T-cell (primary cell): ENCODE measurements at places on chromosomes 12 and 14.

DNA sequence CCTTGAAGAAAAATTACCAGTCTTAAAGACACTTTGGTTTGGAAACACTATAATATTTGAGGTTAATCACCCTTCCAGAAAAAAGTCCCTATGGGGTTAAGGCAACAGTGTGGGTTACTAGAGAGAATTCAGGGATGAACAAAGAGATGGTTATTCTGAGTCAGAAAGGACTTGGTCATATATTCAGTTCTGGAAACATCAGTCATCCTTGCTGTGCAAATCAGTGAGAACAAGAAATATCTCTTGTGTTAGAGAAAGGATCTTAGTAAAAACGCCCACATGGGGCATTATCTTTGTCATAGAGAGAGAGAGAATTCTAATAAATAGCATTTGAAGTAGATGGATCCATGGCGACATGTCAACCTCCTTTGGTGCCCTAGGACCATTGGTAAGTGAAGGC lies 59.4 kb upstream of the E2F7 start:
- DNase-seq = no peak

- no peak for DNase-seq
Measured at GRCh38 chr12:125110641-125111360, 45.6 kb downstream of the AACS start.

GRCh38 chr12:88889326-88890110 lies 309.2 kb upstream of the KITLG start:
- no peak for DNase-seq

GRCh38 chr14:54815016-54815415 lies 87.6 kb downstream of the GCH1 start:
- DNase-seq = no peak

GRCh38 chr14:100239211-100239839 lies 381 bp downstream of the YY1 start:
- no peak for DNase-seq

DNA sequence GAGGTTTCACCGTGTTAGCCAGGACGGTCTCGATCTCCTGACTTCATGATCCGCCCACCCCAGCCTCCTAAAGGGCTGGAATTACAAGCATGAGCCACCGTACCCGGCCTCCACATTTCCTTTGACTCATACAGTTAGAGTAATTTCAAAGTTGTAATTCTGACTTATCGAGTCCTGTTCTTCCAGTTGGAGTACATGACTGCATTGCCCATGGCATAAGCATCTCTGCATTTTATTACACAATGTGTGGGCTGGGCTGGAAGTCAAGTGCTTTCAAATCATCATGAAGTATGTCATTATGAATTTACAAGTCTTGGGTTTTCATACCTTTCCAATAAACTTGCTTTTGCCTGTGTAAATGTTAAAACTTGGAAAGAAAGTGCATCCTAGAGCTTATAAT lies 1295.7 kb upstream of the FLRT2 start:
- DNase-seq = no peak

- DNase-seq = no peak
Measured at GRCh38 chr14:63470962-63471793, 72.0 kb downstream of the PPP2R5E start.

DNA sequence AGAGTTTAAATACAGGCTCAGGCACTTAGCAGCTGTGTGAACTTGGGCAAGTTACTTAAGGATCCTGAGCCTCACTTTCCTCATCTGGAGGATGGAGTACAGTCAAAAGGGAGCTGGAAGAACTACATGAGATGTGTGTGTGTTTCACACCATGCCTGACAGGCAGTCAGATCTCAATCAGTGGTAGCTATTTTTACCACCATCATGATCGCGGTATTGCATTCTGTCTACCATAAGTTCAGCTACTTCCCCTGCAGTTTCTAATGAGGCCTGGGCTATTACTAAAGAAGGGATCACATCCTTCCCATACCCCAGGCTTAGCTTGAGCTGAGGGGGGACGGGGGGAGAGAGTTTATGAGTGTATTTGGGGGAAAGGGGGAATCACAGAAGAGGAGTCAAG lies 7.0 kb downstream of the AQP6 start:
- DNase-seq = no peak

GRCh38 chr12:4828176-4828575 lies 81.5 kb upstream of the KCNA1 start:
- no peak for DNase-seq

GRCh38 chr14:68679746-68680467 lies 113.0 kb downstream of the ZFP36L1 start:
- DNase-seq = no peak

DNA sequence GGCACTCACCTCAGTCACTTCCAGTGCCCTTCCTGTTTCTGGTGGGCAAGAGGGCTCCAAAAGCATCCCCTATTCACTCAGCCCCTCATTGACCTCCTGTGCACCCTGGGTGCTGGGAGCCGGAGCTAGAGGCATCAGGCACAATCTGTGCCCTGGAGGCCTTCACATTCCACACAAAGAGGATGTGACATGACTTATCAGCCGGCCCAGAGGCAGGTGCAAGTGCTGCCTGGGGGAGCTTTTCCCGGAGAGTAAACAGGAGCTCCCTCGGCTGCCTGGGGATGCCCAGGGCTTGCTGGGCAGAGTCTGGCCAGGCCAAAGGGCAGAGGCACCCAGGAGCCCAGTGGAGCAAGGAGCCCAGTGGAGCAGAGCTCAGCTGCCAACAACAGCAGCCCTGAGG lies 64.5 kb downstream of the BCL11B start:
- DNase-seq = no peak

GRCh38 chr12:104596134-104596799 lies 139.5 kb downstream of the CHST11 start:
- DNase-seq = no peak

DNA sequence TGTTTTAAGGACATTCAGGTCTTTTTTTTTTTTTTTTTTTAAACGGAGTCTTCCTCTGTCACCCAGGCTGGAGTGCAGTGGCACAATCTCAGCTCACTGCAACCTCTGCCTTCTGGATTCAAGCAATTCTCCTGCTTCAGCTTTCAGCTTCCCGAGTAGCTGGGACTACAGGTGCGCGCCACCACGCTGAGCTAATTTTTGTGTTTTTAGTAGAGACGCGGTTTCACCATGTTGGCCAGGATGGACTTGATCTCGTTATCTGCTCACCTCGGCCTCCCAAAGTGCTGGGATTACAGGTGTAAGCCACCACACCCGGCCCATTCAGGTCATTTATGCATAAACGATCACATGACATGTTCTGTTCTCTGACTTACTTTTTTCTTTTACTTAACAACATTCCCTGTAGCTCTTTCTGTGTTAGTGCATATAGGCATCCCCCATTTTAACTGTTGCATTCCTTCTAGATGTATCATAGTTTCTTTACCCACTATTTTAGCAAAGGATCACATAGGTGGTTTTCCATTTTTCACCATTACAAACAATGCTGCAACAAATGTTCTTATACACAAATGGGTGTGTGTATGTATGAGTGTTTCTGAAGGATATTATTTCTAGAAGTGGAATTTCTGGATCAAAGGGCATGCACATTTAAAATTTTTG lies 74.2 kb downstream of the ARF6 start:
- no peak for DNase-seq

- no peak for DNase-seq
Measured at GRCh38 chr14:65062096-65063075, 39.9 kb downstream of the MAX start.

- no peak for DNase-seq
Measured at GRCh38 chr14:96780500-96780899, 16.7 kb upstream of the VRK1 start.

- DNase-seq = no peak
Measured at GRCh38 chr14:41586237-41586636, 20.4 kb upstream of the LRFN5 start.

DNA sequence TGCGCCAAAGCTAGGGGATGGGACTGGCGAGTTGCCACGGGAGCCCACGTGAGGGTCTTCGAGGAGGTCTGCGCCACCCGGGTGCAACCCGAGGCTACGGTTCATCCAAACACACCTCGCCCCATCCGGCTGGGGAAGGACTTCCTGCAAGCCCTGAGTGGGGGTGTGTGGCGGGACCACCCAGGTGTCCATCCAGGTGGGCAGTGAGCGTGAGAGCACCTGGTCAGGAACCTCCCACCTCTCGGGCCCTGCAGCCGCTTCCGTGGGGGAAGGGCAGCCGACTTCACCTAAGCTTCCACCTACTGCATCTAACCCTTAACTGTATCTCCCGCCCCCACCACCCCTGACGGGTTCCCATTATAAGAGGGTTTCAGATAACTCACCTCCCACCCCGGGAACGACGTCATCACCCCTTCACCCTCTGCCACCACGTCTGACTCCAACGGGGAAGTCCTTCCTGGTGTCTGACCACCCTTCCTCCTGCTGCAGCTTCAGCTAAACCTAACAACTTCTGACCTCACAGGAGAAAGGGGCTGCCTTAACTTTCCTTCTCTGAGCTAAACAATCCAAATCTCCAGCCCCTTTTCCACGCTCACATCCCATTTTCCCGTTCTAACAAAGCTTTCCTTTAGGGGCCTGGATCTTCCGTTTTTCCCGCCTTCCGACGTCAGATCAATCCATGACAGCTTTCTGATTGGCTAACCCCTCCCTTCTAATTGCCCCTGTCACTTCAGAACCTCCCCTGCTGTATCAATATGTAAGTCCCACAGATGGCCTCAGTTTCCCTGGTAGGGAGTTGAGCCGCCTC lies 27.4 kb upstream of the SMUG1 start:
- DNase-seq = no peak

DNA sequence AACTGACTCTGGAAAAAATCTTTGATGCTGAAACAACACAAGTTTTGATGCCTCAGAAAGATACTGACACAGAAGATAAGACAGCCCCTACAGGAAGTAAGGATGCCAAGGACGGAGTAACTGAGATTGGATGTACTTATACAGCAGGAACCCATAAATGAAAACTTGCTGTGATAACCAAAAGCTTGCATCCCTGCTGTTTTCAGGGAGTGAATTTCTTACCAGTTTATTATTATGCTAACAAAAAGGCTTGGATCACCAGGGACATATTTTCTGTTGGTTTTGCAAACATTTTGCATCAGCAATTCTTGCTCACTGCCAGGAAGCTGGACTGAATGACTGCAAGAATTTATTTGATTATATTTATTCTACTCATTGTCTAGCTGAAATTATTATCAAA lies 197.7 kb downstream of the NAV3 start:
- no peak for DNase-seq

DNA sequence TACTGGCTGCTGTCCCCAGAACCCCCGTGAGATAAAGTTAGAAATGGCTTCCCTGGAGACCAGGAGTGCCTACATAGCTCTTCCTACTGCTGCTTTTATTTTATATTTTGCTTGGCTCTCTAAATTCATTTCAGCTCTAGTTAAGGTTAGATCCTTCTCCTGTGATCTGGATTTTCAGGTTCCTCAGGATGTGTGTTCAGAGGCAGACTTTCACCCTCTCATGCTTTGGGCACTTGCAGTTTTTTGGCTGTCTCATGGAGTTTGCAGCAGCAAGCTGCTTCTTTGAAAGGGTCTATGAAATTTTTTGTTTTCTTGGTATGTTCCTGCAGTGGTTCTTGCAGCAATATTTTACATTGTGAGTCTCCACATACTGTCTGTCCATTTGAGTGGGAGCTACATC lies 93.3 kb downstream of the ATP23 start:
- DNase-seq = no peak

DNA sequence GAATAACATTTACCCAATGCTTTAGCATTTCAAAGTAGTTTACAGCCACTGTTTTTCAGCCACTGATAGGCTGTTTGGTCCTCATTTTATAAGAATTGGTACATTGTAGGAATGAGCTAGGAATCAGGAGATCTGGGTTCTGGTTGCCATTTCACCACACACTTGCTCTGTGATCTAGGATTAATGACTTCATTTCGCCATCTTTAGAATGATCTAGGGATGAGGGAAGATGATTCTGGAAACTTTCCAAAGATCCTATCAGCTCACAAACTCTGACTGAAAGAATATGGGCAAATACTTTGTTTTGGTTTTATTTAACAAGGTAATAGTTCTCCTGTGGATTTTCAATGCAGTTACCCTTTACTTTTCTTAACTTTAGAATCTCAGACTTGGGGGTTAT lies 155.0 kb downstream of the GCH1 start:
- DNase-seq = no peak

DNA sequence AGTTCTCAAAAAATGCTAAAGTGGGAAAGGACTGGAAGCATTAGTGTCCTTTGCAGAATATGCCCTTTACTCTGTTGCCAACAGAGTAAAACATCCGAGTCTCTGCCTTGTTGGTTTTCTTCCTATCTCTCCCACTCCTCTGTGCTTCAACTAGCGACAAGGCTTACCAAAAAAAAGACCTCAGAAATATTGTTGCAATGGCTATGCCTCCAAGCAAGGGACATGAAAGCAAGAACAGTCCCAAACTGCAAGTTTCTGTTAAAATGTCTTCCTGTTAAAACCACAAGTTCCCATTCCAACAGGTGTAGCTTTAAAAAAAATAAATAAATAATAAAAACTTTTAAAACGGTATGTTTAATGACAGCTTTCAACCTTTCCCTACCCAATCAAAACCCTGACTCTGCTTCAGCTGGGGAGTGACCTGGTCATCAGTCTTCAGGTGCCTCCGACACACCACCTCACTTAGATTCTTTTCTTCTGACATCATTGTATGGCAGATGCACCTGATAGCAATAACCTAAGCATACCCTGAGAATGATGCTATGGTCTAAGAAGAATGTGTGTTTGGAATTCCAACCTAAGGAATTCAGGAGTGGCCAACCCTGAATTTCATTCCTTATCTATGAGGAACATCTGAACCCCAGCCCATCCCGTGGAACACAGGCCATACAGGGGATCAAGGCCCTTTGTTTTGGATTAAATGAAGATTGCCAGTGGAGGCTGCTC lies 81.0 kb downstream of the RPS29 start:
- DNase-seq = no peak

- no peak for DNase-seq
Measured at GRCh38 chr12:126493366-126494108, 1428.3 kb downstream of the AACS start.

DNA sequence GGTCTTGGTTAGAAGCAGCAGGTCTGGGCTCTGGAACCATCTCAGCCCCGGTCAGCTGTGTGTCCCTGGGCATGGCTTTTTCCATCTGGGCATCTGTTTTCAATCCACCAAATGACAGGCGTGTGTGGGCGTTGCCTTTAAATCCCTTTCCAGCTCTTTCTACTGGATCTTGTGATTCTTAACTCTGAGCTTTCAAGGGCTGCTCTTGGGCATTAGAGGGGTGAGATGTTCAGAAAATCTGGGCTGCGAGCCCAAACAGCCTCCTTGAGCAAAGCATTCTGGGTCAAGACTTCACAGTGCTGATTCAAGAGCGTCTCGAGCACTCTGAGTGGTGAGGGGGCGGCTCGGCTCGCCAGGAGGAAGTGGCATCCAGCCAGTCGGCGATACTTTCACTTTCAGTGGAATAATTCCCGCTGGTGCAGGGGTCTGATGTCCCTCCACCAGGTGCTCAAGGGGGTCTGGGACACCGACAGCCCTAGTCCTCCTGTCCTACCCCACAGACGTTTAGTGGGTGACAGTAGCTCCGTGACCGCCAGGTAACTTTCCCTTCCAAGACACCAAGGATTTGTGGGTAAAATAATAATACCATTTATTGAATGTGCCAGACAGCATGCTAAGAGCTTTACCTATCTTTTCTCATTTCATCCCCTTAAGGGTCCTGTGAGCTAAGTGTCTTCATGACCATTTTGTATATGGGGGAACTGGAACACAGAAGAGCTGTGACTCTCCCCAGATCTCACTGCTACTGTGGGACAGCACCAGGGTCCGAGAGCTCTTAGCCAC lies 114.0 kb downstream of the PLXNC1 start:
- peak; percentile 77 for DNase-seq
